Suppressor macrophage treated with lipopolysaccharide for 1 hour (primary cell): ENCODE measurements at places on chromosomes 3 and 15.
A peak's percentile ranks its signal among the peaks of the same experiment; 100 is the strongest.

DNA sequence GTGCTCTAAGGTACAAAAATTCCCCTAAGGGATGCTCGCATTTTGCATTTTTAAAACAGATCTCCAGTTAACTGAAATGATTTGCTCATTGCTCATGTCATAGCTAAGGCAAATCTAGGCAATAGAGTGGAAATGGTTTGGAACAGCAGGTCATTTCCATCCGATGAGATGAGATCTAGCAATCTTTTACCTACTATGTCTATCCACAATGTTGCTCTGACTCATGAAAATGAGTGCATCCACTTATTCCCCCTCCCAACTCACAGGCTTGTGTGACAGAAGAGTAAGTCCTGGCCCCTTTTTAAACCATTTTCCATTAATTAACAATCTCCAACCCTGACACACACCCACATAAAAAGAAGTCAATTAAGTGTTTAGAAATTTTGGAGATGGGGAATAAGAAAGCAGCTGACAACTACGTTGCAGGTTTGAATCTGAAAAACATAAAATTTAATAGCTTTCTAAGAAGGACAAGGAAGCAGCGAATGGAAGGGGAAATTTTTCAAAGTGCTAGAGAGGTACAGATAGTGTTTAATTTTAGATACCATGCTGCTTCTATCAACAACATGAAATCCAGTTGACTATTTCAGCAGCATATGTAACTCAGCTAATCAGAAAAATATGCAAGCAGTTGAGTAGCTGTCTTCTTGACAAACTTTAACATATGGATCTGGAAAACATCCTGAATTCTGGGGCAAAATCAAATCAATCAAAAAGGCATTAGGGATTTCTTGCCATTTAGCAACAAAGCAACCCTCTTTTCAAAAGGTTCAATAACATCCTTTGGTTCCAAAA is 112.0 kb downstream of the TMCO5A start:
- DNase-seq, result no peak

DNA sequence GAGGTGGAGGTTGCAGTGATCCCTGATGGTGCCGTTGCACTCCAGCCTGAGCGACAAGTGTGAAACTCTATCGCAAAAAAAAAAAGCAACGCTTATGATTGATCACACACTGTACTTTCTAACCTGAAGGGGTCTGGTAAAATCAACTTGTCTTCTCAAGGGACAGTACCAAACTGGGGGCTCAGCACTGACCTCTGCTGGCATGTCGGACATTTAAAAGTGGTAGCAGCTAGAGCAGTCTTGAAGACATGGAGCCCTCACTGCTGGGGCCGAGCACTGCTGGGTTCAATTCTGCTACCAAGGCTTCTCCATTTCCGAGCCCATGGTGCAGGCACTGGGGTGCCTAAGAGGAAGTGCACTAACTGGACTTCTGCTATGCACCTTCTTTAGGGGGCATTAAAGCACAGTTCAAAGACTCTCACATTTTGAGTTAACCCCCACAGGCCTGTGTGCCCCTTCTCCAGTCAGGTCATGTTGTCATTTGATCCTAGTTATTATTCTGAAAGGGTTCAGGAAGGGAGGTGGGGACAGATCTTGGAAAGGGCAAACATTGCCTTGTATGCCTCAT is 26.4 kb upstream of the LAMP3 start:
- peak; percentile 63 for DNase-seq

- no peak for DNase-seq
Measured at GRCh38 chr15:61275451-61275850, 46.3 kb upstream of the RORA start.

- no peak for DNase-seq
Measured at GRCh38 chr3:16294844-16295243, 29.8 kb downstream of the OXNAD1 start.

GRCh38 chr15:43251871-43252250 is 14.9 kb downstream of the TGM5 start:
- peak; percentile 66 for DNase-seq
